Stimulated activated CD4-positive, alpha-beta T cell treated with anti-CD3 and anti-CD28 coated beads, Interleukin-4, amount 100 ng/mL, for 4 hours (primary cell): ENCODE measurements at places on chromosomes 2 and 18.
A peak's percentile ranks its signal among the peaks of the same experiment; 100 is the strongest.

DNA sequence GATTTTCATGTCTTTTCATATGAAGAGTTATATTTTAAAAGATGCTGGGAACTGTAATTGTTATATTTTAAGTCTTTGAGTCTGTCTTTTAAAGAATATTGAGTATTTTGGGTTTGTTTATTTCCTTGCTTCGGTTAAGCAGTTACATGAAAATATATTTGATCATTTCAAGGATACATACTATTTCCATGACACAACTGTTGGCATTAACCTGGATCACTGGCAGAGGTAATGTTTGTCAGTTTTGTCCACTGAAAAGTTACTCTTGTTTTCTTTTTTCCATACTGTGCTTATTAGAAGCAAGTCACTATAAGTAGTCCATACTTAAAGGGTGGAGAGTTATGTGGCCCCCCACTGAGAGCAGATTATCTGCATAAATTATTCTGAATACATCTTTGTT is 1142.0 kb upstream of the TMEFF2 start:
- no peak for DNase-seq

GRCh38 chr2:100321179-100321865 is 979 bp downstream of the LONRF2 start:
- peak; percentile 6 for DNase-seq

- DNase-seq, result no peak
These were observed 491 bp downstream of the L3MBTL4 start for GRCh38 chr18:6414118-6414722.

DNA sequence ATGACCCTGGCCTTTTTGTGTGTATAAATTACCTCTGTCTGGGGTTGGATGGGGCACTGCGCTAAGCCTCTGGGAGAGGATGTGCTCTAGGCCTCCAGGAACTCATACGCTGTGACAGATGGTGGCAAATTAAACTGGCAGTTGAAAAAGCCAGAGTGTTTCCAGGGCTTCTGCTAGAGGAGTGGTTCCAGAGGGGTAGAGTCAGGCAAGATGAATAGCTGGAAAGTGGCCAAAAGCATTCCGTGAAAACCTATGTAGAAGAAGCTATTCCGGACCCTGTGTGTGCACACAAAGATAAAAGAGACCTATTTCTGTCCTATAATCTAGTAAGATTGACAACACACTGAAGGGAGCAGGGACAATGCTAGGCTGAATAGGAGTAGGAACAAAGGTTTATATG is 84.8 kb downstream of the ACTR3 start:
- DNase-seq, result no peak

DNA sequence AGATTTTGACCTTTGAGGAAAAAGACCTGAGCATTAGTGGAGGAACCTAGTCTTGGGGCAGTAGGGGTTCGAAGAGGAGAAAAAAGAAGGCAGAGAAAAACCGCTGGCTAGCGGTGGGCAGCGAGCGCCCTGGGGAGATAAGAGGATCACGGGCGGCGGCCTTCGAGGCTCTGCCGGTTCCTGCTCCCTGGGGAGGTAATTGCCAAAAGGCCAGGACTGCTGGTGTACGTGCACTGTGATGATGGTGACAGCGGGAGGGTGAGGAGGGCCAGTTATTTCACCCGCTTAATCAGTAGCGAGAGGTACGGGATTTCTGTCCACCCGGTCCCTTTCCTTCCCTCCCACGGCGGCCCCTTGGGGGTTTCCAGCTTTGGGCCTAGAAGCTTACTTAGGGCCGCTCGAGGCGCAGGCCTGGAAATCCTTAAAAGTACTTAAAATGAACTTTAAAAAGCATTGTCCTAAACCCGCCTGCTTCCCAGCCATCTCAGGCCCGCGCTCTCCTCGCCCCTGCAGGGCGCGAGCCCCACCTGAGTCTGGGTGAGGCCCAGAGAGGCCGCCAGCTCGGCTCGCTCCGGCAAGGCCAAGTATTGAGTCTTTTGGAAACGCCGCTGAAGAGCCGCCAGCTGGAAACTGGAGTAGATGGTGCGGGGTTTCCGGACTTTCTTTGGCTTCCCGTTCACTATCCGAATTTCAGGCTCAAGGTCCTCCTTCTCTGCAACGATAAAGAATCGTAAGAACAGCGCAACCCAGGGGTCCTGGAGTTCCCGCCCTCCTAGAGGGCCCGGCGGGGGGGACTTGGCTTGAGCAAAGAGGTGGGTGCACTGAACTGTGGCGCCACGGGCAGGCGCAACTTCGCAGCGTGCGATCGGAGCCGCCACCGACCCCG is 1.5 kb downstream of the DLX2 start:
- DNase-seq, result no peak

DNA sequence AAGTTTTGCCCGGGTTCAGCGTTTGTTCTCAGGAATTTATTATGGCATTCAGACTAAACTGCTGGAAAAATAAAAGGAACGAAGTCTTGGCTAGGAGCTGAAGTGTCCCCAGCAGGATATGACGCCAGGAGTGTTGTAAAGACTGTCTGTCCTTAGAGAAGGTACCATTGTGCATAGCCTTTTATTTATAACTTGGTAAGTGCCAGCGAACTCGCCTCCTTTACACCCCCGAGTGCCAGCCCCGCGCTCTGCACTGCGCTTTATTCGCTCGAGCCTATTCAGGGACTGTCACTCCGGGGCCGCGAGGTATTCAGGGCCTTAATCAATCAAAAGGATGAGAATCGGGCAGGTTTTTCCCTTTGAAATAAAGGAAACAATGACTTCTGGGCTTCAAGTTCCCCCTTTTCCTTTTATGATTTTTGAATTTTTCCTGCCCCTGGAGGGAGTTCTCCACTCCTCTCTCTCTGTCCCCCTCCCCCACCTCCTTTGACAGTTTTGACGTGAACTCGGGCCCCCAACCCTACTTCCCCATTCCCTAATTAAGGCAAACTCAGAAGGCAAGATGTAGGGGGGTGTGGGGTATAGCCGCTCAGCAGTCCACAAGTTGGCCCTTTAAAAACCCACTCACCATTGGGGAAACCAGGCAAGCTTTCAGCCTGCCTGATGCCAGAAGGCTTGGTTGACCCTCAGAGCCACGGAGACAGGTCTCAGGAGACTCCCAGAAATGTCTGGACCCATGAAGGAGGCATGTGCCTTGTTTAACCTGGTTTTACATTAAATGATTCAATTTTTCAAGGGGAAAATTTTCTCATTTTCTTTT is 1.3 kb upstream of the PAX3 start:
- no peak for DNase-seq

GRCh38 chr2:45114221-45114955 is 105.1 kb upstream of the SIX2 start:
- DNase-seq, result no peak

DNA sequence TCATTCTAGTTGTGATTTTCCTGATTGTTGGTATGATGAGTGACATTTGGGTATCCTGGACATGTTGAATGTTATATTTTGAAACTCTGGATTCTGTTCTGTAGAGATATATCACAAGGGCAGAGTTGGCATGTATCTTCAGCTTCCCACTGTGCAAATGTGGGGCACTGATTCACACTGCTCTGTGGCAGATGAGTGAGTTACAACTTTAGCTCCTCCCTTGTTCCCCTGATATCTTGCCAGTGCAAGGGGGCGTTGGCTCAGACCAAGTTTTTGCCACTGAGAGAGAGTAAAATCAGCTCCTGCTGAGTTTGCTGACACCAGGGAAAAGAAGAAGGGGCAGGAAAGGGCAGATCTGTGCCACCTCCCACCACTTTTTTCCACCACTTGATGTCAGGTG is 199.6 kb upstream of the MMADHC start:
- DNase-seq, result no peak

DNA sequence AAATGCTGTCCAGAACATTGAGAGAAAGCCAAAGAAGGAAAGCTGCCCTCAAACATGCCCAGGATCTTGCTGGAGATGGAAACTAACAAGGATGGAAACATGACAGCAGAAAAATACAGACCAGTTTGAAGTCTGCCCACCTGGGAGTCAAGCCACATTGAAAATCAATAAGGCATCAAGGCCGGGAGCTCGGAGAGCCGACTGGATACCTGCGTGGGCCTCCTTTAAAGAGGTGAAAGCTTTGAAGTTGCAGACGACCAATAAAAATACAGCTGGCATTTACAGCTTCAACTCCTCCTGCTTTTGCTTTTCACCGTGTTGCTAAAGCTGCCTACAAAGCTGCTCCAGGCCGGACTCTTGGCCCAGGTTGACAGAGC is 279.7 kb downstream of the SRBD1 start:
- no peak for DNase-seq

GRCh38 chr18:56196495-56197225 is 441.7 kb downstream of the TXNL1 start:
- no peak for DNase-seq

GRCh38 chr2:234003972-234004617 is 46.4 kb upstream of the SPP2 start:
- DNase-seq, result no peak

DNA sequence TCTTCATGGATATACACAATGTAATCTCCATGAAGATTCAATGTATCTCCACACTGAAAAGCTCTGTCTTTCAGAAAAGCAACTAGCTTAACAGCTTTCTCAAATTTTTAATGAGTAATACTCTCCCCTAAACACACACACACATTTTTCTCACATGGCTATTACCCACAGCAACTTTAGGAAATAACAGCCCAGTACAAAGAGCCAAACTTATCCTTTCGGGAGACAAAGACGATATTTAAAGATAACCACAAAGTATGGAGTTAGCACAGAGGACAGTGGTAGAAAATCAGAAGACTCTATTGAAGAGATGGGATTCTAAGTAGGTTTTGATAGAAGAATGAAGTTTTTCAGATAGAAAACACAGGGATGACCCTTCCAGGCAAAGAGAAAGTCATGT is 394.9 kb upstream of the TRIB2 start:
- no peak for DNase-seq

- DNase-seq, result no peak
These were observed 4.5 kb downstream of the CEBPZ start for GRCh38 chr2:37226863-37227262.

DNA sequence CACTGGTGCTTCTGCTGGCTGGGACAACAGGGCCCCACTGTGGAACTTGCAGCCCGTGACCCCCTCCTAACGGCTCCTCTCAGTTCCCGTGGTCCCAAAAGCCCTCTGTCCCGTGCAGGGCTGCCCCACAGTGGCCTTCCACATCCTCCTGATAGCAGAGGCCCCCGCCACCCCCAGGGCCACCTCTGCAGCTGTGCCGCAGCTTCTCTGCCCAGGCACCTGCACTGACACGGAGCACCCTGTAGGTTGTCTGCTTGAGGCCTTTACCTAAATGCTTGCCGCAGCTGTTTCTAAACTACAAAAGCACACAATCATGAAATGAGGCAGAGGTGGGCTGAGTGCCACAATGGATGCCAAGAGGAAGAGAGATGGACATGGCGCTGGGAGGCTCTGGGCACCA is 13.5 kb upstream of the GRHL1 start:
- DNase-seq, result no peak

DNA sequence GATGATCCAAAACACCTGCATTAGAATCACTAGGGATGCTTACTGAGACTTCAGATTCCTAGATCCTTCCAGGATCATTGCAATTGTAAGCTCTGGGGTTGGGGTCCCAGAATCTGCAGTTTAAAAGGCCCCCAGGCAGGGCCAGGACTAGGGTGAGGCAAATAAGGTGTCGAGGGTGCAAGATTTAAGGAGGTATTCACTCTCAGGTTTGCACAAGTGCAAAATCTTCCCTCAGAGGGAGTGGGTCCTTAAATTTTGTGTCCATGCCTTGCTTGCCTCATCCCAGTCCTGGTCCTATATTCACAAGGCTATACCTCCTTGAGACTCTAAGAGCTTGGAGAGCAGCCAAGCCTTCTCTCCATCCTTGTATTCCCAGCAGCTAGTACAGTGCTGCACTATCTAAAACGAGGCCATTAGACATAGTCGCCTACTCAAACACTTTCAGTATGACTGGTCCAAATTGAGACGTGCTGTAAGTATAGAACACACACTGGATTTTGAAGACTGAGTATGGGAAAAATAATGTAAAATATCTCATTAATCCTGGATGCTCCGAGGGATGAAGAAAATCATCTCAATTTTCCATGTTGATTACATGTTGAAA is 31.6 kb upstream of the MREG start:
- DNase-seq, result no peak

- no peak for DNase-seq
These were observed 397.1 kb upstream of the ZNF804A start for GRCh38 chr2:184201246-184201645.

DNA sequence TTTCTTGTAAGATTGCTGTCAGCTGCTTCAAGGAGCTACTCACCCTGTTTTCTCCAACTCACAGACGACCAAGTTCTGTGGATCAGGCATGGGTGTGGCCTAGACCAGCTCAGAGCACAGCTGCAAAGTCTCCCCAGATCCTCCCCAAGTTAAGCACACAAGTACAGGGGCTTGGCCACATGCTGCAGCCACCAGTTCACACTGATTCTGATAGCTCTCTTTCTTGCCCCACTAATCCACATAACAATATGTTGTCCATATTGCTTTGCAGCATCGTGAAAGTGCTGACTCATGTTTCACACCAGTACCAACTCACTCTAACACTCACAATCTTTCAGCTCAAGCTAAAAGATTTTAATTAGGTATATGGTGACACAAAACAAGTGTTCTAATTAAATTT is 437.0 kb downstream of the PARD3B start:
- no peak for DNase-seq

GRCh38 chr2:25877431-25878360 is 591 bp downstream of the ASXL2 start:
- peak; percentile 33 for DNase-seq

DNA sequence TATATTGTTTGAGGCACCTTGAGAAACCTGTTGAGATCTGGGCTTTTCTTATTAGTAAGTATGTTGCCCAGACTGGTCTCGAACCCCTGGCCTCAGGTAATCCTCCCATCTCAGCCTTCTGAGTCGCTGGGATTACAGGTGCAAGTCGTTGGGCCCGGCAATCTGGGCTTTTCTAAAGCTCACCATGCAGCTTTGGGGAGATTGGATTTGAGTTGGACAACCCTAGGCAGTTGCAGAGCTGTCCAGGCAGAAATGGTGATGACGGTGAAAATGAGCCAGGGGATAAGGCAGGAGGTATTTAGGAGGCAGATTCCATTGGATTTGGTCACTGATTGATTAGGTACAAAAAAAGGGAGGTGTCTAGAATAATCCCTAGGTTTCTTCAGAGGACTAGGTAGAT is 16.2 kb downstream of the NEDD4L start:
- no peak for DNase-seq

- DNase-seq, result no peak
These were observed 845.9 kb upstream of the ID2 start for GRCh38 chr2:7835693-7836680.

DNA sequence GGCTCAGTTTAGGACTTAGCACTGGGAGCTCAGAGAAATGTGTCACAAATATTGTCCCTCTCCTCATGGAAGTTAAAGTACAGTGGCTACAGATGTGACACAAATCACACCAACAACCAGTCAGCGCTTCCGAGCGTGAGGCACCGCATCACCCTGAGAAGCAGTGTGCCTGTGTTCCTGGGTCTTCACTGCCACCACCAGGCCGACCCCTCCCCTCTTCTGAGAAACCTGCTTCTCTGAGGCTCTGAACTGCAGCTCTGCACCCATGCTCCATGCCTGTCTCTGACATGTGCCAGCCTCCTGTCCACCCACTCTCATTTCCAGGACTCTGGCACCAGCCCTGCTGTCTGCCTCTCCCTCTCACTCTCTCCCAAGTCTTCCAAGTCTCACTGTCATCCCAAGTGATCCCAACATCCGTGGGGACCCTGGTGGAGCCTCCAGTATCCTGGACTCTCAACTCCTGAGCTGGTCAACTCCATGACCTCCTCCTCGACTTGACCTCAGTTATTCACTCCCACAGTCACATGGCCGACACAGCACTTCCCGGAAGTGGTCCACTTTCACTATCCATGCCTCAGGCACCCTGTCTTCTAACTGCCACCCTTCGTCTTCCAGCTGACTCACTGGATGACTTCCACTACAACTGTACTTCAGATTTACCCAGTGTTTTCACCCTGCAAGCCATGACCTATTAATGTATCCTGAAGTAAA is 73.5 kb downstream of the FBXO15 start:
- DNase-seq, result no peak

GRCh38 chr2:49162151-49162550 is 7.8 kb upstream of the FSHR start:
- no peak for DNase-seq
